ENCODE measurements at places on chromosomes 16 and 17. TPM values are rescaled to one million over a fixed set of nuclear protein-coding genes. Genes with fewer than 3 reads are reported as not detected.
A peak's percentile ranks its signal among the peaks of the same experiment; 100 is the strongest.

- no peak overlapping the region for H3K4me3 ChIP-seq
- DNase-seq: no peak
- H3K4me1 ChIP-seq: peaks cover 9% of the 10 kb centered on the region
- H3K36me3 ChIP-seq: peaks cover 72% of the 10 kb centered on the region
These were observed 10.6 kb downstream of the LIG3 start for GRCh38 chr17:34990921-34991365.

DNA sequence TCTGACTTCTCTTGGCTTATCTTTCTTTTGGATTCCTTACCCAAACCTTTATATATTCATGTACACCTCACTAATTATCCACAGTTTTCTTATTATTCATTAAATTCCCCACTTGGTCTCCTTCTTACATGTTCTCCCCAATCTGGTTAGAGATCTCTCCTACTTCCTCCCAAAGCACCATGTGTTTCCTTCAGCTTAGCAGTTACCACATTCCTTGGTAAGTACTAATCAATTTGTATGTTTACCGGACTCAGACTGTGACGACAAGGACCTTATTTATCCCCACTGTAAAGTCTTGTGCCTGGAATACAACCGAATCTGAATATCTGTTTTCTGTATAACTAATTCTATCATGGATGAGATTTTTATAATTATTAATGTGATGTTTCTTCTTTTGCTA is 389.5 kb downstream of the KCNJ2 start:
- no peaks in the 10 kb centered on the region for H3K4me1 ChIP-seq
- DNase-seq: no peak
- H3K27ac ChIP-seq: no peak overlapping the region
- H3K27me3 ChIP-seq: no peaks in the 10 kb centered on the region
- H3K36me3 ChIP-seq: no peaks in the 10 kb centered on the region
- H3K4me3 ChIP-seq: no peak overlapping the region

DNA sequence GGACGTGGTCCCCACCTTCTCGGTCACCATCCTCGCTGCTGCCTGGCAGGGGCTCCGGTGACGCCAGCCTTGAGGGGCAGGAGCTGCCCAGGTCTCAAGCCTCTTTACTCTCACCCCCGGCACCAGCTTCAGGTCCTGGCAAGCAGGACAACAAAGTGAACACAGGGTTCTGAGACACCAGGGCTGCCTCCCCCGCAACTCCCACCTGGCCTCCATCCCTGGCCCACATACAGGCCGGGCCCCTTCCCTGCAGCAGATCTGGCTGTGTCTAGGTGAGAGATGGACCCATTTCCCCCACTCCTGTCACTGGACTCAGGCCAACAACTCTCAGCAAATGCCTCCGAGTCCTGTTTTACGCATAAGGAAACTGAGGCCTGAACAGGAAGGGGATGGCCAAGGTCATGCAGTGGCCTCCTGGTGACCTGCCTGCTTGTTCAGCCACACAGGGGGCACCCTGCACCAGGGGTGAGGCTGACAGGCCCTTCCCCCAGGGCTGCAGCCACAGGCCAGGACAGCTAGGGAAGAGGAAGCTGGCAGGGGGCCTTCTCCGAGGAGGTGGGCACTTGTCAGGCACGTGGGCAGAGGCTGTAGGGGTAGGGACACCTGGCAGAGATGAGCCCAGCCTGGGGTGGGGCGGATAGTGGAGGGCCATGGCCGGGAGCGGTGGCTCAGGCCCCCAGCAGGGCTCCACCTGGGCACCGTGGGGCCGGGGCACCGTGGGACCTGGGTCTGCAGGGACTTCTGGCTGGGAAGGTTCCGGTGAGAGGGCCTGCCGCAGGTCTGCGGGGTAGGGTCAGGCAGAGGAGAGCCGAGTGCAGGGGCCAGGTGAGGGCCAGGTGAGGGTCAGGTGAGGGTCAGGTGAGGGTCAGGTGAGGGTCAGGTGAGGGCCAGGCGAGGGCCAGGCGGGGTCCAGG is 46.7 kb upstream of the PVALEF start:
- H3K27me3 ChIP-seq: peaks cover 2% of the 10 kb centered on the region
- no peak for DNase-seq
- H3K36me3 ChIP-seq: no peaks in the 10 kb centered on the region
- H3K4me3 ChIP-seq: peak overlapping the region; percentile 77
- H3K4me1 ChIP-seq: peaks cover 4% of the 10 kb centered on the region
- H3K27ac ChIP-seq: peak overlapping the region; percentile 56

- no peak for DNase-seq
- H3K4me3 ChIP-seq: no peak overlapping the region
- no peak overlapping the region for H3K27ac ChIP-seq
- H3K36me3 ChIP-seq: peaks cover 19% of the 10 kb centered on the region
These were observed 12.9 kb upstream of the VPS4A start for GRCh38 chr16:69298261-69298660.

- no peak overlapping the region for H3K4me3 ChIP-seq
- no peaks in the 10 kb centered on the region for H3K4me1 ChIP-seq
- H3K36me3 ChIP-seq: no peaks in the 10 kb centered on the region
These were observed 35.8 kb upstream of the C1QL1 start for GRCh38 chr17:45003877-45004276.

SLX1B gene
- total RNA-seq: 49.2 TPM

DNA sequence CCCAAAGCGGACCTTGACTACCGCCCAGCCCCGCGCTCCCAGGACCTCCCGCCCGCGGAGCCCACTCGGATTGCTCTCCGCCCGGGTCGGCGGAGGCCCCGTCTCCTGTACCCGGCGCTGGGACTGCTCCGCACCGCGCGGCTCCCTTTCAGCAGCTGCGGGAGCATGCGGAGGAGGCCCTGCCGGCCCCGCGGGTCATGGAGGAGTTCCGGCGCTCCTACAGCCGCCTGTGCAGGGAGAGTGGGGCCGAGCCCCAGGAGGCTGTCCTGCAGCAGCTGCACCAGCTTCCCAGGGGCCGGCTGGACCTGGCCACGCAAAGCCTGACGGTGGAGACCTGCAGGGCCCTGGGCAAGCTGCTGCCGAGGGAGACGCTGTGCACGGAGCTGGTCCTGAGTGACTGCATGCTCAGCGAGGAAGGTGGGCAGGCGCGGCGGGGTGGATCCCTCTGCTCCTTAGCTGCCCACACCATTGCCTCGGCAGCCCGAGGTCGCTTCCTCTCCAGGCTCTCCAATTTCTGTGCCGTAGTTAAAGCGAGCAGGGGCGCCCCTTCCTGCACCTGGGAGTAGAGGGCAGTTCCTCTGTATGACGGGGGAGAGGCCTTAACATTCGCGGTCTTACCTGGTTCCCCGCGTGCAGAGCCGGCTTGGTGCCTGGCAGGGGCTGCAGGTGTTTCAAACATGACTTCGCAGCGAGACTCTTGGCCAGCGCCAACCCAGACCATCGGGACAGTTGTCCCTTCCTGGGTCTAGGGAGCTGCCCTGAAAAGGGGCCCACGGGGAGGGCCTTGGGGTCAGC is 539 bp downstream of the LRRC45 start:
- no peak for DNase-seq
- H3K4me1 ChIP-seq: peaks cover 23% of the 10 kb centered on the region
- H3K27me3 ChIP-seq: no peaks in the 10 kb centered on the region
- H3K36me3 ChIP-seq: peaks cover 12% of the 10 kb centered on the region

GRCh38 chr16:87877942-87878507 is 8.7 kb upstream of the SLC7A5 start:
- H3K4me3 ChIP-seq: peak overlapping the region; percentile 32
- H3K27ac ChIP-seq: peak overlapping the region; percentile 73
- DNase-seq: peak; percentile 80
- peaks cover 46% of the 10 kb centered on the region for H3K4me1 ChIP-seq
- H3K27me3 ChIP-seq: no peaks in the 10 kb centered on the region

- no peak for DNase-seq
- H3K27me3 ChIP-seq: no peaks in the 10 kb centered on the region
- H3K27ac ChIP-seq: peak overlapping the region; percentile 81
- peaks cover 4% of the 10 kb centered on the region for H3K36me3 ChIP-seq
- peaks cover 40% of the 10 kb centered on the region for H3K4me1 ChIP-seq
These were observed 4.6 kb downstream of the PIEZO1 start for GRCh38 chr16:88780142-88781062.

DNA sequence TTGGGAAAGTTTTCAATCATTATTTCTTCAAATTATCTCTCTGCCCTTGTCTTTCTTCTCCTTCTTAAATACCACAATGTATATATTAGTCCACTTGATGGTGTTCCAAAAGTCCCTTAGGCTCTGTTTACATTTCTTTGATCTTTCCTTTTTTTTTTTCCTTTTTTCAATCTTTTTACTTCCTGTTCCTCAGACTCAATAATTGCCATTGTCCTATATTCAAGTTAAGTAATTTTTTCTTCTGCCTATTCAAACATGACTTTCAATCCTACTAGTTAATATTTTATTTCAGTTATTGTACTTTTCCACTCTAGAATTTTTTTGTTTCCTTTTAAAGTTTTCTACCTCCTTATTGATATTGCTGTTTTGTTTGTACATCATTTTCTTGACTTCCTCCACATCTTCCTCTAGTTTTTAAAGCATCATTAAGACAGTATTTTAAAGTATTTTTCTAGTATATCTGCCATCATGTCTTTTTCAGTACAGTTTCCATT is 15.8 kb upstream of the UQCRC2 start:
- no peak overlapping the region for H3K4me3 ChIP-seq
- DNase-seq: no peak
- peaks cover 15% of the 10 kb centered on the region for H3K4me1 ChIP-seq
- no peak overlapping the region for H3K27ac ChIP-seq
- no peaks in the 10 kb centered on the region for H3K36me3 ChIP-seq

DNA sequence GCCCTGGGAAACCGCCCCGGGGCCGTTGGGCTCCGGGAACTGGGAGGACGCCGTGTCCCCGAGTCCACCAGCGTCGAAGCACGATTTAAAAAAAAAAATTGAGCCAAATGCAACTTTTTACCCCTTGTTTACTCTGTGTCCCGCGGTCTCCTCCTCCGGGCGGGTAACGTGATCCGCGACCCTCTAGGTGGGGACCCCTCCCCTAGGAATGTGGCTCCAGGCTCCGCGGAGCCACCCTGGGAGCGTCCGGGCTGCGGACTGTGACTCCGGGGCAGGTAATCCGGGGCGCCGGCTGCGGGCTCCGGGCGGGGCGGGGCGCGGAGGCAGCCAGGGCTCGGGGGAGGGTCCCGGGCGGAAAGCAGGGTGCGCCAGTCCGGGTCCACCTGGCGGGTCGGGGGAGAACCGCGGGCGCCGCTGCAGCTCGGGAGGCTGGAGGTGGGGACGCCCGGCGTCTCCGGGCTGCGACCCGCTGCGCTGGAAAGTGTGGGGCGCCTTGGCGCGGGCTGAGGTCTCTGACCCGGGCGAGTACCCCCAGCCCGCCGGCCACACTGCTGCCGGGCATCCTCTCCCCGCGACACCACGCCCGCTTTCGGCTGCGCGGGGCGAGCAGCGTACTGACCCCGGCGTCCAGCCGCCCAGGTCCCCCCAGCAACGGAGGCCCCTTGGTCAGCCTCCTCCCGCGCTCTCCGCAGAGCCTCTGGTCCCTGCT is 852 bp upstream of the HELZ start:
- H3K4me3 ChIP-seq: peak overlapping the region; percentile 85
- peaks cover 33% of the 10 kb centered on the region for H3K4me1 ChIP-seq
- peak overlapping the region; percentile 73 for H3K27ac ChIP-seq
- peaks cover 19% of the 10 kb centered on the region for H3K36me3 ChIP-seq
- no peaks in the 10 kb centered on the region for H3K27me3 ChIP-seq
- peak; percentile 89 for DNase-seq

FOXC2 gene
- total RNA-seq: not detected

- peaks cover 12% of the 10 kb centered on the region for H3K27me3 ChIP-seq
- no peak overlapping the region for H3K4me3 ChIP-seq
- H3K27ac ChIP-seq: no peak overlapping the region
- peak; percentile 87 for DNase-seq
- no peaks in the 10 kb centered on the region for H3K4me1 ChIP-seq
- H3K36me3 ChIP-seq: no peaks in the 10 kb centered on the region
These were observed 27.9 kb upstream of the OR4D1 start for GRCh38 chr17:58120195-58120822.

SLC13A2 gene
- total RNA-seq: not detected

DNA sequence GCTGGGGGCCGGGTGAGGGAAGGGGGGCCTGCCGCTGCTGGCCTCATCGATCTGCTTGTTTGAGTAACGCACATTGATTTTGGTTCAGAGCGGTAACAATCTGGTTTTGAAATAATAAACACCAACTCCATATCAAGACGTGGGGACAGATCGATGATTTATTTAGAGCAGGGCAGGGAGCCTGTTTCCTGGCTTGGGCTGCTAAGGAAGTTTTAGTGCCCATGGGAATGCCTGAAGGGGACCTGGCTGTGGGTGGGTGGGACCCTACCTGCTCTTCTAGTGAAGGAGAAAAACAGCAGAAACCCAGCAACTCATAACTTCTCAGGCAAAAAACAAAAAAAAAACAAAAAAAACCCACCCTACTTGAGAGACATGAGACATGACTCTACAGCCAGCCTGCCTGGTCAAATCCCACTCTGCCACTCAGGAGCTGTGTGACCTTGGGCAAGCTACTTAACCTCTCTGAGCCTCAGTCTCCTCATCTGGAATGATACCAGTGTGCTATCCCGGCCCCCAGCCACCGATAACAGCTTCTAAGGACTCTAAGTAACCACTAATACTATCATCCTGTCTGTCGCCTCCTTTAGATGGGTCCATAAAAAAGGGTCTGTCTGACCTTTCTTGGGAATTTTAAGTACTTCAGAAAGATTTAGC is 66.0 kb downstream of the PIPOX start:
- H3K4me3 ChIP-seq: no peak overlapping the region
- no peak overlapping the region for H3K27ac ChIP-seq

STAT3 gene
- total RNA-seq: 252 TPM

HOXB7 gene
- 0.36 TPM for total RNA-seq

DNA sequence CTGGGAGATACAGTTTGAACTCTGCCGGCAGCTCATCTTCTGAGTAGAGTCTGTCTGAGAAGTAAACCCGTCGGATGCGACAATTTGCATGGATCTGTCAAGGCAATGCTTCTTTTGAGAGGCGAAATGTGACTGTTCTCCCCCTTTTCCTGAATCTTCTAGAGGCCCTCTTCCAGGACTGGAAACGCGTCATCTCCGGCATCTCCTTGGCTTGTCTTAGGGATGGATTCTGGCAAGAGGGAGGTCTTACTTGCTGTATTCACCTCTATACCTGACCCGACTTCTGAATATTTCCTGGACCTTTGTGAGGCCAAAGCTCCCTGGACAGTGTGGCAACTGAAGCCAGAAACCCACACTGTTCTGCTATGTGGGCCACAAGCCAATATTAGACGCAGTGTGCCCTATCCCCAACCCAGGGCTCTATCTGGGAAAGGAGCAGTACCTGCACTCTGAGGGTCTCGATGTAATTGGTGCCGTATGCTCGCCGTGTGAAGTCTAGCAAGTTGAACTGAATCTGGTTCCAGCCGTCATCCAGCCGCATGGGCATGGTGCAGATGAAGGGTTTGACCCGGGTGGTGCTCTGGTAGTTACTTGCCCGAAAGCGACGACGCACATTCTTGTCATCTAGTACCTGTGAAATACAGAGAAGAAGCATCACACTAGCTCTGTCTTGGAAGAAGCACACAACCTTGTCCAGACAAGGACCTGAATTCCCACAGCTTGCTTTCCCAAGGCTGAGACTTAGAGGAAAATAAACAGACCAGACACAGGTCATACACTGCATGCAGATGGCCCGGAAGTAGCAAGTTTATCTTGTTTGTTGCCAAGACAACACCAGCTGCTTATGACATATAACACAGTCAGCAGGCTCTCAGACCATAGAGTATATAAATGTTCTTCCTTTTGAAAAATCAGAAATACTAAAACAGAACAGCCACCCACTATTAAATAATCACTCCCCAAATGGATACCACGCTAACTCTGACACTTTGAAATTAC is 14.1 kb downstream of the CFAP20 start:
- no peak overlapping the region for H3K4me3 ChIP-seq
- H3K27me3 ChIP-seq: no peaks in the 10 kb centered on the region
- H3K27ac ChIP-seq: no peak overlapping the region
- H3K36me3 ChIP-seq: peaks cover 41% of the 10 kb centered on the region
- DNase-seq: no peak

- DNase-seq: peak; percentile 76
- H3K27ac ChIP-seq: no peak overlapping the region
- peaks cover 15% of the 10 kb centered on the region for H3K4me1 ChIP-seq
These were observed 1.0 kb downstream of the SDK2 start for GRCh38 chr17:73643001-73643851.
